Fibroblast of the aortic adventitia (primary cell): ENCODE measurements at places on chromosomes 16 and 17.
A peak's percentile ranks its signal among the peaks of the same experiment; 100 is the strongest.

GRCh38 chr17:77068915-77069314 lies 71.9 kb upstream of the SEC14L1 start:
- DNase-seq = no peak

- no peak for DNase-seq
Measured at GRCh38 chr16:53081032-53081424, 26.2 kb downstream of the CHD9 start.

DNA sequence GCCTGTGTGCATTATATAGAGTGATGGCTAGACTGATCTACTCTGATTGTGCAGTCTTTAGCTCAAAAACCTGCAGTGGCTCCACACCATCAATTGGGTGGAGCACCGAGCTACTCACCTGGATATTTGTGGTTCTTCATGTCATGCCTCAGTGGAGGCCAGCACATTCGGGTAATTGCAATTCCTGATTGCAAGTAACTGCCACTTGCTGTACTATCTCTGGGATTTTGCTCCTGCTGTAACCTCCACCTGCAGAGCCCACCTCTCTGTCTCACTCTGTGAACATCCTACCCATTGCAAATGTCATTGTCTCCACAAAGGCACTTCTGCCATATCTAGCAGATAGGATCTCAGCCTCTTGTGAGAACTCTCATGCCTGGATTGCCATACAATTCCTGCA lies 1.7 kb upstream of the CCL1 start:
- no peak for DNase-seq

GRCh38 chr17:13044572-13045065 lies 26.8 kb upstream of the ELAC2 start:
- DNase-seq = no peak

GRCh38 chr16:82345318-82345717 lies 175.3 kb upstream of the MPHOSPH6 start:
- DNase-seq = no peak

- DNase-seq = no peak
Measured at GRCh38 chr17:36464765-36465088, 21.8 kb upstream of the ZNHIT3 start.

DNA sequence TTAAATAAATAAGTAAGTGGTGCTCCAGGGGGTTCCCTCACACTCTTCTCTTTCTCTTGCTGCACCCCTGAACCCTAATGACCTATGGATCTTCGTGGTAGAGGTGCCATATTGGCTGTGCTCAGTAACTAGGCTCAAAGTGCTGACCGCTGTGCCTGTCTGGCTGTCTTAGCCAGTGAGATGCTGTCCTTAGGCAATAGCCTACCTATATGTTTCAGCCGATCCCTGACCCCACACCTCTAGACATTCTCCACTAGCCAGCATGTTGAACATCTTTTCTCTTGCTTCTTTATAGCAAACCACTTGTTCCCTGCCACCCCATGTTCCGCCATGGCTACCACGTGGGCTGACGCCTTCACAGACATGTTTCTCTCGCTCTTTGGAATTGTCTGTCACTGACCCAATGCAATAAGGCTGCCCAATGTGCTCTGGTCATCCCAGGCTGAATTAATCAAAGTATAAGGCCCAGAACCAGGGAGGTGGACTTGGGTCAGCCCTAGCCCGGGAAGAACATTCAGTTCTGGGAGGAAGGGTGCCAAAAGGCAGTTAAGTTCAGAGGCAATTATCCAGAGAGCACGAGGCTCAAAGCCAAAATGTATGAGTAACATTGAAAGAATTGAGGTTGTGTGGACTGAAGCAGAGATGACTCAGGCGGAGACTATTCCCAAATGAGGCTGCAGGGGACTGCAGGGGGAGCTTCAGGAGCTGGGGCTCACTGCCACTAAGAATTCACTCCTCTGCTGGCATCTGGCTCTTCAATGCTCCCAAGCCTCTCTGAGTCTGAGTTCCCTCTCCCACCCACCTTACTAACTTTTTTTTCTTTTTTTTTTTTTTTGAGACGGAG lies 28.7 kb upstream of the TNRC6A start:
- peak; percentile 99 for DNase-seq

- no peak for DNase-seq
Measured at GRCh38 chr17:36934144-36934691, 3.1 kb upstream of the LHX1 start.
